ENCODE measurements at places on chromosomes 1 and 21.

DNA sequence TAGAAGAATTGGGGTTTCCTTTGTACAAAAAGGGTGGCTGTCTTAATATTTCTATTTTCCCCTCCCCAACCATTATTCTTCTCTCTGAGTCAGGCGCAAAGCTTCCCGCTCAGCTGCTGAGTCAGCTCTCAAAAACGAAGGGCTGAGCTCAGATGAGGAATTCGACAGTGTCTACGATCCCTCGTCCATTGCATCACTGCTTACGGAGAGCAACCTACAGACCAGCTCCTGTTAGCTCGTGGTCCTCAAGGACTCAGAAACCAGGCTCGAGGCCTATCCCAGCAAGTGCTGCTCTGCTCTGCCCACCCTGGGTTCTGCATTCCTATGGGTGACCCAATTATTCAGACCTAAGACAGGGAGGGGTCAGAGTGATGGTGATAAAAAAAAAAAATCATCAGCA lies 3.0 kb upstream of the TUFT1 start:
- DNase-seq = peak; percentile 95

GRCh38 chr1:228964178-228965089 lies 229.2 kb downstream of the RHOU start:
- DNase-seq = peak; percentile 84

- DNase-seq = no peak
Observed at GRCh38 chr1:82775406-82776000, 974.8 kb downstream of the ADGRL2 start.

GRCh38 chr1:206782448-206782847 lies 10.2 kb upstream of the IL10 start:
- DNase-seq = no peak

DNA sequence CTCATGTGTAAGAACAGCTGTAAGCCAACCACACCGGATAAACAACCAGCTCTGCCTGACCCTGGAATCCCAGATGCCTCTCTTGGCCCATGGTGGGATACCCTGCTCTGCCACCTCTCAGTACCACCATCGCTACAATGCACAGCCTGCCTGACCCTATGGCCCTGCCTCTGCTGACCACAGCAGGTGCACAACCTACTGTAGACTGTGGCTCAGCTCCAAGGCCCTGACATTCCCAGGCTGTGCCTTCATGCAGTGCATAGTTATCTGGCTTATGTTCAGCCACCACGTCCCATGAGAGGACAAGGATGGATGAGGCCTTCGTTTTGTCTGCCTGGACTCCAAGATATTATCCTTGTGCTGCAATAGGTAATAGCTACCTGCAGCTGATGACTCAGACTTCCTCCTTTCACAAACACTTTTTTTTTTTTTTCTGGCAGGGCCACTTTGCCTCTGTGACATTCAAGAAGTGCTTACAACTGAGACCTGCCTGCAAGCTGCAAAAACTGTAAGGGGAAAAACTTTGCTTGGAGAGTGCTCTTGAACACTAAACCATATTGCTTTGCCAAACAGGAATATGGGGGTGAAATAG lies 177.7 kb downstream of the URB2 start:
- no peak for DNase-seq

DNA sequence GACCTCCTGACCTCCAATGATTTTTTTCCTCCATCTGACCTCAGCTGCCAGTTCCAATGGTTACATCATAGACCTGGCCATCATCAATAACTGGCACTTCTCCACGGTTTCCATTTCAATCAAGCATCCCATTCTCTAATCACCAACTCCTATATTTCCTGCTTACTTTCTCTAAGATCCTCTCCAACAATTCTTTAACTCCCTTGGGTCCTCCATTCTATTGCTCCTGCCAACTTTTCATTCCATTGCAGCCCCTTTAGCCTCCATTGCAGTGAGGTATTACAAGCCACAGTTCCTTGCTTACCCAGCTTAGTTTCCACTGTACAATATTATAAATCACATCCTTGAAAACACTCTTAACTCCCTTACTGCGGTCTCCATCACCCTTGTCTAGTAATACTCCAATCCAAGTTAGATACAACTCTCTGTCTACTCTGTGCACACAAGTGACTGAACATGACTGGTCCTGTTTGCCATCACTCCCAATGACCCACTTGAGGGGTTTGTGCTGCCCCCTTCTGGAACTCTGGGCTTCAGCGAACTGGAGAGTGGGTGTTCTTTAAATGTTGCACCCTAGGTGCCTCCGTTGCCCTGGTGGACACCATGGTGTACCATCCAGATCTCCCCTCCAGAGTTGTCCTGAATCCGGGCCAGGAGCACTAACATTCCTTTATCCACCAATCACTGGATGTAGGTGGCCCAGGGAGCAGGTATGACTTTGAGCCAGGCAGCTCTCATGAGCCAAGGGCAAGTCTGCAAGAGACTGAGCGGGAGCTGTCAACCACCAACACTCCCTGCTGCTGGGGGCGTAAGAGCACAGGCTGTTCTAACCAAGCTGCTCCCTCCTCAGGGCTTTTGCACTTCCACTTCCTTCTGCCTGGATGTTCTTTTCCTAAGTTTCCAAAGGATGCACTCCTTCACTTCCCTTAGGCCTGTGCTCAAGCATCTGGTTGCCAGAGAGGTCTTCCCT lies 3.7 kb upstream of the FNDC7 start:
- DNase-seq = no peak

Measured in AG04450 (cell line).